Mesenteric fat pad (tissue), 1 donor: ENCODE measurements at places on chromosomes 16 and 17.

DNA sequence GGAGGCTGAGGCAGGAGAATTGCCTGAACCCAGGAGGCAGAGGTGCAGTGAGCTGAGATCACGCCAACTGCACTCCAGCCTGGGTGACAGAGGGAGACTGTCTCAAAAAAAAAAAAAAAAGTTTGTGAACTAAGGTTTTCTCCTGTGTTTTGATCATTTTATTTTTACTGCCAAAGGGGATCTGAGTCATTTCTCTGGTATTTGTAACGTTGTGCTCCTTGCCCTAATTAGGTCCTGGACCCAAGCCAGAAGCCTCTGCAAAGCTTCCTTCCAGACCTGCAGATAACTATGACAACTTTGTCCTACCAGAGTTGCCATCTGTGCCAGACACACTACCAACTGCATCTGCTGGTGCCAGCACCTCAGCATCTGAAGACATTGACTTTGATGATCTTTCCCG is 32.1 kb downstream of the IST1 start:
- DNase-seq: no peak

DNA sequence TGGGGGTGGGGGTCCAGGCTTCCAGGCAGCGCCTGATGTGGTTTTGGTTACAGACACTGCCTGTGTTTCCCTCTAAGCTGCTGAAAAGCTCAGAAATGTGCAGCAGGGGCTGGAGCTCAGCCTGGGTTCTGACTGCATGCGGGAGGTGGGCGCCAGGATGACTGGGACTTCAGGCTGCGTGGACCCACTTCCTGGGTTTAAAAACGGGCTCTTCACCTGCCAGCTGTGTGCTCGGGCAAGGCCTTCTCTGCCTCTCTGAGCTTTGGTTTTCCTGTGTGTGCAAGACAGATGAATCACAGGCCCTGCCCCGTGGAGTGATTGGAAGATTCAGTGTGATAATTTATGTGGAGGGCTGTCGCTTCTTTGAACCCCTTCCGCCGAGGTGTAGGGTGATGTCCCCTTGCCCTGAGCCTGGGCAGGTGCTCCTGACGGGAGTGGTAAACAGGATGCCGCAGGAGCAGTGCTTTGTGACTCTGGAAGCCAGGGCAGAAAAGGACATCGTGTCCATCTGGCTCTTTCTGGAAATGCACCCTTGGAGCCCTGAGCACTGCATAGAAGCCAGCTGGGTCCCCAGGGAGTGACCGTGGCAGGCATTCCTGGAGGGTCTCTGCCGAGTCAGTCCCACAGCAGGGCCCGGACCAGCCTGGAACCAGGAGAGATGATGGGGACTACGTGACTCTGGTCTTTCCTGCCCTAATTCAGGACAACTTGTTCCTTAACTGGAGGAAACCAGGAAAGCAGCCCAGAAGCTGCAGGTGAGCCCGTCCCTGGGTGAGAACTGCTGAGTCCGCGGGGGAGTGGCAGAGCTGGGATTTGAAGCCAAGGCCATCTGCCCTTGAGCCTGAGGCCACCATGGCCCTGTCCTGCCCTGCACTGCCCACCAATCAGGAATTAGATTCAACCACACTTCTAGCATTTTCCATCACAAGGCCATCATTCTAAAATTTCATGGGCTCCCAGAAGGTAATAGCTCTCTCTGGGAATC is 28.5 kb upstream of the SLC7A5 start:
- DNase-seq: no peak

- DNase-seq: no peak
Observed at GRCh38 chr16:19601083-19601976, 45.8 kb downstream of the VPS35L start.

DNA sequence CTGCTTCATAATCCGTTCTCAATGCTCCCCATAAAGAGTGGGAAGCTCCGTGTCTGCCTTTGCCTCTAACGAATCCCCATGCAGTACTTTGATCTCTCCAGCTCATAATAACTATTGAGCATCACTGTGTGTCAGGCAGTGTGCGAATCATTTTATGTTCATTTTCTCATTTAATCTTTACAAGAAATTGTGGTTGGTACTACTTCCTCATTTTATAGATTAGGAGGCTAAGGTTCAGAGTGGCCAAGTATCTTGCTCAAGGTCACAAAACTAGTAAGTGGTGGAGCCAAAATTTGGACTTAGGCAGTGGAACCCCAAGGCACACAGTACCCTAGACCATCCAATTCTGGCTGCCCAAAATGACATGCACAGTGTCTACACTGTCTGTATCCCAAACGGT is 44.8 kb downstream of the ABCC12 start:
- no peak for DNase-seq

GRCh38 chr16:46606231-46606630 is 14.9 kb downstream of the SHCBP1 start:
- no peak for DNase-seq
